Urinary bladder (tissue), 4 donors: ENCODE measurements at places on chromosomes 2 and 18.

DNA sequence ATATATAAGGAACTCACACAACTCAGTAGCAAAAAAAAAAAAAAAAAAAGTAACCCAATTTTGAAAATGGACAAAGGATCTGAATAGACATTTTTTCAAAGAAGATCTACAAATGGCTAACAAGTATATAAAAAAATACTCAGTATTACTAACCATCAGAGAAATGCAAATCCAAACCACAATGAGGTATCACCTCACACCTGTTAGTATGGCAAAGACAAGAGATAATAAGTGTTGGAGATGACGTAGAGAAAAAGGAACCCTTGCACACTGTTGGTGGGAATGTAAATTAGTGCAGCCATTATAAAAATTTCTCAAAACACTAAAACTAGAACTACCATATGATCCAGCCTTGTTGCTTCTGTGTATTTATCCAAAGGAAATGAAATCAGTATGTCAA, 5.8 kb upstream of the CNDP1 start:
- DNase-seq = no peak

- DNase-seq = no peak
These were observed 53.8 kb downstream of the COL6A3 start for GRCh38 chr2:237359894-237360780.

DNA sequence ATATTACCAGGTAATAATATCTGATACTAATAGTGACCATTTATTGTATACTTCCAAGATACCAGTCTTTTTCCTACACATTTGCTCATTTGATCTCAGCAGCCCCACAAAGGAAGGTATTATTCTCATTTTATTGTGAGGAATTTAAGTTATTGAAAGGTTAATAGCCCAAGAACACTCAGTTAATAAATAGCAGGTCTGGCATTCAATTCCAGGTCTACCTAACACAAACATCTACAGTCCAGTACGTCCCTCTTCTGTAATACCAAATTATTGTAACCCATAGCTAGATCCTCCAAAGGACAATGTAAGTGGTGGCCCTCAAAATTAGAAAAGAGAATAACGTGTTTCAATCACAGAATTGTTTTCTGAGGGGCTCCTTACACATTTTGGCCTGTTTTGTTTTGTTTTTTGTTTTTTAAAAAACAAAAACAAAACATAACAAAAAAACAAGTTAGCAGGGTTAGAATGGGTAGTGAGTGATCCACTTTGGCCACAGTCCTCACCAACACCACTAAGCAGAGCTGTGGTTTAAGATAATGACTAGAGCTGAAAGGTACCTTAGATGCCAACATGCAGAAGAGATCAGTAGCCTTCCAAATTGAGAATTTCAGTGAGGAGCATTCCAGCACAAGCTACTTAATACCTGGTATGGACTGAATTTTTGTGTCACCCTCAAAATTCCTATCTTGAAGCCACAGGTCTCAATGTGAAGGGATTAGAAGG, 137.5 kb downstream of the DYM start:
- no peak for DNase-seq

DNA sequence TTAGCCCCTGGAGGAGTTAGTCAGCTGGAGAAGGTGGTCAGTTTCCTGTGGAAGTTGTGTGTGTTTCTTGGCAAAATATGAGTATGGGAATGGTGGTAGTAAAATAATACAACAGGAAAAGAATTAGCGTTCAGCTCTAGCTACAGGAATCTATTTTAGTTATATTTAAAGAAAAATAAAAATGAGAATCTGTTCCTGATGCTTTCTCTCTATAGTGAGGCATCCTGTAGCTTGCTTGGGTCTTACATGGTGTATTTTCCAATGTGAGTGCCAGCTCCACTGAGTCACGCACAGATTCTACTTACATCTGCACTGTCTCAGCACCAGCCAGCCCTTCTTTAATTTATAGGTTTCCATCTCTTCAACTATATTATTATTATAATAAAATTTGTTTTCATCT, 132.2 kb downstream of the BIRC6 start:
- no peak for DNase-seq

DNA sequence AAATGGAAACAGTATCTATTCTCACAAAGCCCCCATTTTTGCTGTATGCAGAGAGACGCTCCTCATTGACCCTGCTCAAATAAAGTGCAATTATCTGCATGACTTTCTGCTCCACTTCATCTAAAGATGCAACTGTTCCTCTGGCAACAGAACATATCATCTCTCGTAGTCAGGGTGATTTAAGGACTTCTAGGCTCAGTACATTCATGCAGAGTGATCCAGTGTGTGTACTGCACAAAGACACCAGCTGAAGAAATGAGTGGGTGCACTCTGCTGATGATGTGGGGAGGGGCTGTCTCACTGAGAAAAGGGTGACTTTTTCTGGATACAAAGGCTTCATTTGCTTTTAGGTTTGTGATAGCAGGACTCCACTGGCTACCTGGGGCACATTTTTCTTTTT, 355.2 kb downstream of the GALNT13 start:
- DNase-seq = no peak

- DNase-seq = no peak
These were observed 211.0 kb downstream of the CTNNA2 start for GRCh38 chr2:79723830-79724229.

GRCh38 chr2:238053191-238053776, 7.5 kb upstream of the SCLY start:
- DNase-seq = no peak

DNA sequence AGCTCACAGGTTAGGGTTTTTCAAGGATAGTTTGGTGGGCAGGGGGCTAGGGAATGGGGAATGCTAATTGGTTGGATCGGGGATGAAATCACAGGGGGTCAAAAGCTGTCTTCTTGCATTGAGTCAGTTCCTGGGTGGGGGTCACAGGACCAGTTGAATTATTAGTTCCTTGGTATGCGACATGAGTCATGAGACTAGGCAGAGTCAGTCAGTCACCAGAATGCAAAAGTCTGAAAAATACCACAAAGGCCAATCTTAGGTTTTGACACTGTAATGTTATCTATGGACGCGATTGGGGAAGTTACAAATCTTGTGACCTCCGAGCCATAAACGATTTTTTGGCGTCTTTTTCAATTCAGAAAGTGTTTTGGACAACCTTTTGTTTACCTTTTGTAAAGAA, 101.2 kb downstream of the ZNF519 start:
- no peak for DNase-seq

DNA sequence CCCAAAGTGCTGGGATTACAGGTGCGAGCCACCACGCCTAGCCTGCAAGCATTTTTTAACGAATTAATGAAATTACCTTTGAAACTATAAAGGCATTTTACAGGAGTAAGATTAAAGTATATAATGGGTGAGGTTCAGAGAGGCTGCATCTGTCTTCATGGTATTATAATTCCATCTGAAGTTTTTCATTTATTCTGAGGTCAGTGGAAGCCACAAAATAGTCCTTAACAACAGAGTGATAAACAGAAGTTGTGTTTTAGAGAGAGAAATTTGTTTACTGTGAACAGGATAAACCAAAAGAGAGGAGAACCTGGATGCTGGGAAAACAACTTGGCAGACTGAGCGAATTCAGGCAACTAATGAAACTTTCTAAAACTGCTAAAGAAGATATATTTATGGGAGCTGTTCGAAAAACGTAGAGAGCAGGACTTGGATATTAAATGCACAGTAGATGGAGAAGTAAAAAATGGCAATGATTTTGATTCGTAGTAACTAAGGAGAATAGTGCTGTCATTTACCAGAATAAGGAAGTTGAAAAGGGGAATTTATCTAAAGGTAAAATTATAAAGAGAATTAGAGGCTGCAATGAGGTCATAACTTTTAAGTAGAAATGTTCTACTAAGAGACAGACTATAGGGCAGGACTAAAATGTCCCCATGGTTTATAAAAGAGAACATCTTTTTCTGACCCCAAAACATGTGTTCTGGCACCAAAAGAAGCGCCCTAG, 37.9 kb upstream of the ITGA4 start:
- DNase-seq = no peak

- no peak for DNase-seq
These were observed 19.7 kb upstream of the ASNSD1 start for GRCh38 chr2:189641590-189641989.

DNA sequence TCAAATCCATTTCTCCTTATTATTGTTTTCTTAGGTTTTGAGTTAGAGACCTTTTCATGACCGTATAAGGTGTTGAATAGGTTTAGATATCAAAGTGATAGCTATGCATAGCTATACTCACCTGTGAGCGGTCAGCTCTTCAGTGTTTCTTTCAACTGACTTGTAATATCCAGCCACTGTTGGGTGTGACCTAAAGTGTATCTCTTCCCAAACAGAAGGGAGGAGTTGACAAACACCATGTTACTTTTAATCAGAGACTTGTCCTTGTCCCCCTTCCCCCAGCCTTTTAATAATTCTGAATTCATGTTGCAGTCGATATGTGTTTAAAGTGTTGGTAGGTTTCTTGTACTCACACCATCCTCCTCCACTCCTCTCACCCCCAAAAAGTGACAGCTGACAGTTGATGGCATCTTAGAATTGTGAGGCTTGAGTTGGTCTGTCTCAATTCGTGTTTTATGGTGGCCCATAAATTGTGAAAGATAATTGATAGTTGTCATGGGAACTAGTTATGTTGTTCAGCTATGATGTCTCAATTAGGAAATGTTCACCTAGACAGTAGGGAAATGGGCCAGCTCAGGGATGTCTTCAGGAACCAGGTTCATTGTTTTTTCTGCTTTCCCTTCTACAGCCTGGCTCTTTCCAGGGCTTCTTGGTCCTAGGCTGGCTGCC, 12.0 kb downstream of the NEDD4L start:
- no peak for DNase-seq

DNA sequence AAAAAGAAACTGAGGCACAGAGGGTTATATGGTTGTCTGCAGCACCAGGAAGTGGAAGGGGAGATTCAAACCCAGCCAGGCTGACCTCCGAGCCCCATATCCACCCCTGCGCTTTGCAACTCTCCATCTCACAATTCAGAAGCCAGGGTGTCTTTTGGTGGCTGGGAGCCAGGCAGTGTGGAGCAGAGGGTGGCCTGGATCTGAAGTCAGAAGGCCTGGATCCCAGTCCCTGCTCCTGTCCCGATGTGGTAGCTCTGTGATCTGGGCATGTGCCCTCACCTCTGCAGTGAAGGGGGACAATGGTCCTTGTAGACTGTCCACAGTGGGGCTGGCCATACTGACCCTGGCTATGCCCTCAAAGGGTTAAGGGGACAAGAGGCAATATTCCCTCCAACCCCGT, 57.0 kb downstream of the CIB4 start:
- DNase-seq = no peak
